ENCODE measurements at places on chromosomes 3 and 15. TPM values are rescaled to one million over a fixed set of nuclear protein-coding genes. Genes with fewer than 3 reads are reported as not detected.

GRCh38 chr3:37987751-37988179 lies 2.8 kb upstream of the VILL start:
- peak; percentile 35 for DNase-seq

GRCh38 chr15:57229051-57229450 lies 147.3 kb upstream of the CGNL1 start:
- DNase-seq = no peak

- DNase-seq = no peak
These were observed 7.5 kb upstream of the IGSF10 start for GRCh38 chr3:151468284-151468917.

DNA sequence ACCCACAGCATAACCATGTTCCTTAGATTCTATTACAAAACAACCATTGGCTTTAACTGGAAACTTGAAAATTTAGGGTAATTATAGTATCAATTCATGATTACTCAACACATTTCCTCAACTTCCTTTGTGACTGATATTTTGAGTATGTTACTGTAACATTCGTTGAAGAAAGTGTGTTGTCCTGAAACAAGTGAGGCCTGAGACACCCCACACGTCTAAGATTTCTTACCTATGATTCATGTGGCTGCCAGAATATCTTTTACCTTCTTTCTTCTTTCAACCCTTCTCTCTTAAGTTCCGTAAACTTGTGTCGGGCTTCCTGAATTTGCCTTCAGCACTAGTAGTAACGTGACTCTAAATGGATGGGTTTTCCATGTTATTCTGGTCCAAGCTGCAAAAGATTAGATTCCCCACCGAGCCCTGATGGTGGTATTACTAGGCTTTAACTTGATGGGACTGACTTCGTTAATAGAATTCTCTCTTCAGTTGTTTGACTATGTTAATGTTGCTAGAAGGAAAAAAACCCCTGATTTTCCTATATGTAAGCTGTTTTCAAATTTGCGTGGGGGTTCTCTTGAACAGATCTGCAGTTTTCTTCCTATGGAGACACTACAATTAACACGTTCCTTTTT lies 296.0 kb upstream of the ICE2 start:
- DNase-seq = no peak

The SLC28A1 gene
- total RNA-seq = 38.4 TPM

- DNase-seq = no peak
These were observed 43.5 kb downstream of the EAF1 start for GRCh38 chr3:15470849-15471248.

- no peak for DNase-seq
These were observed 43.3 kb downstream of the CCNB2 start for GRCh38 chr15:59148153-59148833.

- DNase-seq = no peak
These were observed 4.2 kb downstream of the TEX264 start for GRCh38 chr3:51675201-51675611.

GRCh38 chr15:100265641-100266035 lies 76.1 kb downstream of the ADAMTS17 start:
- DNase-seq = no peak

The TNNC1 gene
- total RNA-seq = 0.55 TPM

The SEMA3F gene
- 4.7 TPM for total RNA-seq

GRCh38 chr3:154753101-154753500 lies 323.1 kb upstream of the GPR149 start:
- no peak for DNase-seq

GRCh38 chr3:108946292-108947285 lies 7.1 kb downstream of the GUCA1C start:
- no peak for DNase-seq

DNA sequence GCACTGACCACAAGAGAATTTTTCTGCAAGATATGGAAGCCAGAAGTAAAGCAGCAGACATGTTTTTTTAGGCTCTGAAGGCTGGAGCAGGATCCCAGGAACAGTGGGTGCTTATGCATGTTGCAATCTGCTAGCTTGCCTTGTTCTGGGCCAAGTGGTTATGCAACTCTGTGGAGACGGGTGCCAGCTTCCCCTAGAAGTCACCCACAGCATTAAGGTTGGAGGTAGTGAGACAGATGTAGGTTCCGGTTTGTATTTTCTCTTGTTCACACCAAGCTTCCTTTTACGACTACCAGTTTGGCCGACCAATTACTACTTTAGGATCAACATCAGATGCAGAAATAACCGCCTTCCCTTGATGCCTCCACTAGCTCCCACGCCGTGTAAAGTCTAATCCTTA lies 11.1 kb downstream of the DPH3 start:
- DNase-seq = peak; percentile 83

DNA sequence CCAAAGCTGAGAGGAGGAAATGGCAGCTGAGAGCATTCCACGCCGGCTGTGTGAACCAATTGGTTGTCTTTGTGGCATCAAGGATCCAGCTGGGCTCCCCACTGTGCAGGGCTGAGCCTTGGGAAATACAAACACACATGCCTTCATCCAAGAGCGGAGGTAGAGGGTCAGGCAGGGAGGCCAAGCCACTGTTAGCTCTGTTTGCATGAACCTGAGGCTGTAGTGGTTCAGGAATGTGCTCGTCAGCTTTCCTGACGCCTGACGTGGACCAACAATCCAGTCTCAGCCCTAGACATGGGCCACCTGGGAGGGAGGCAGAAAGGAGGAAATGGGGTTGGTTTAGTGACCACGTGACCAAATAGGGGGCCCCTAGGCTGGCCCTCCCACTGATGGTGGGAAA lies 276.9 kb downstream of the TLE3 start:
- DNase-seq = no peak

GRCh38 chr3:148128136-148128535 lies 569.6 kb upstream of the AGTR1 start:
- DNase-seq = no peak

DNA sequence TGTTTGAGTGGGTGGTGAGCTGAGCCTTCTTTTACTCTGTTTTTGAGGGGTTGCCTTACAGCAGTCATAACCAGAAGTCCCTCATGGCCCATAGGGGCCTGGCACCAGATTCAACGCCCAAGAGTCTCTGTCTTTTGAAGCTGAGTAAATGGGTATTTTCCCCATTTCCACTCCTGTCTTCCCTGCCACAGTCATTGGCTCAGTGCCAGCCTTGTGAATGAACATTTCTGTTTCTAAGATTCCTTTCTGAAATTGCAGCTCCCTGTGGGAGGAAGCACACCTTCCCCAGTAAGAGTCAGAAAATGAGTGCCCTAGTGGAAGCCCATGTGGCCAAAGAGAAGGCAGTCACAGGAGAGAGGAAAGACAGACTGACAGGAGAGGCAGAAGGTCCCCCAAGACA lies 43.7 kb upstream of the POLR2M start:
- no peak for DNase-seq

The NPAP1 gene
- not detected for total RNA-seq

DNA sequence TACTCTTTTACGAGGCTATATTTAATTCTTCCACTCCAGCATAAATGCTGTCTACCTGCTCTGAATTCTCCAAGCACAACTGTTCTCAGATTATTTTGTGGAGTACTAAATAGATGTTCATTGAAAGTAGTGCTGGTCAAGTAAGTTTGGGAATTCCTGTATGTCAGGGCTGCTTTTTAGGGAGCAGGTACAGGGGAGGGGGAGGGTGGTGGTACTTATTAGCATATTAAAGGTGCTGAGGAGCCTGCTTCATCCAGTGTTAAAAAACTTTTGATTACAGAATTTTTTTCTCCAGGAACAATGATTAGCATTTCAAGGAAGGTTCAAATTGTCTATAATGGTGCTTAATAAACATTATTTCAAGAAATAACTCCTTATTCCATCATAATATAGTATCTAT lies 59.2 kb downstream of the PPM1L start:
- no peak for DNase-seq
